ENCODE measurements at places on chromosomes 11 and 22.
A peak's percentile ranks its signal among the peaks of the same experiment; 100 is the strongest.

DNA sequence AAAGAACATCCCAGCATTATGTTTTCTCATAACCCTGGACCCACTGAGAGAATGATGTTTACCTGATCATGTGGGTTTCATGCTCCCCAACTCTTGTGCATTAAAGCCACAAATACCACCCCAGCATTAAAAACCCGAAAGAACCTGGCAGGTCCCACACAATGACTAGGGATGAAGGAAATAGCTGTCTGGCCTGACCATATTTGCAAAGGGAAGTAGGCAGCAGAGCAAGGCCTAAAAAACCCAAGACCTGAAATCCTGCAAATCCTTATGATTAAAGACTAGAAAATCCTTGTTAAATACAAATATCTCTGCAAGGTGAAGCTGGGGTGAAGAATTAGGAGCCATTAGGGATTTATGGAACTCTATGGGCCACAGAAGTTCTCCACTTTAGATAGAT, 23.7 kb downstream of the PAK1 start:
- no peak for DNase-seq

DNA sequence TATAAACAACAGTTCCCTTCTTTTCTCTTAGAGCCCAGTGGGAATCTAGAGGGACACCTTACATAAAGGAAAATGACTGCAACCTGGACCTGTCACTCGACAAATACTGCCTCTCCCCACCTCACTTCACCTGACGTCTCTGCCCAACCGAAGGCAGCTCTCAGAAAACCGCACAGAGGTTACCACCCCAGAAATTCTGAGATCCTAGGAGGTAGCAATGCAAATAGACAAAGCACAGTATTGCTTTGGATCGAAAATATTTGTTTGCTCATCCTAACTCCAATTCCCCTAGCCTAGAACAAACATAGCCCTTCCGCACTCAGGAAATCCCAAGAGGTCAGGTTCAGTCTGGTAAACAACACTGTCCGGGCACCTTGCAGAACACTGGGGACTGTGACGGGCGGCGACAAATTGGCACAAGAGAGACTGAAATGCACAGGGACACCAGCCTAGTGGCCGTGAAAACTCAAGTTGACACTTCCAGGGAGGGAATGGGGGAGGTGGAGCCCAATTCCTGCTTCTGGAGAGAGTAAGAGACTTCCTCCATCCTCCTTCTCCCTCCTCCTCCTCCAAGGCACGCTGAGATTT, 420 bp upstream of the TRIM44 start:
- peak; percentile 64 for DNase-seq

DNA sequence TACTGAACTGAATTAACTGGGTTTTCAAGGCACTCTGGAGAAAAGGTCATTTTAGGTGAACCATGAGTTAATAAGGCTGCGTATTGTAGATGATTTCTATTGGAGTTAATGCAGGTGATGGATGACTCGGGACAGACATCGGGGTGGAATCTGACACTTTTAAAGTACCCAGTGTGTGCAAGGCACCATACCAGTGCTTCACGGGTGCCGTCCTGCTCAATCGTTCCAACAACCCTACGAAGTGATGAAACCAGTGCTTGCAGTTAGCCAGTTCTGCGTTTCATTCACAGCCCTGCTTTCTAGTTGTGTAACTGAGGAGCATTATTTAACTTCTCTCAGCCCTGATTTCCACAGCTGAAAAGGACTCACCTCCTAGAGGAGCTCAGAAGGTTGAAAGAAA, 216.5 kb downstream of the BARX2 start:
- DNase-seq, result no peak

- no peak for DNase-seq
Observed at GRCh38 chr11:114208377-114208776, 87.8 kb upstream of the NNMT start.

DNA sequence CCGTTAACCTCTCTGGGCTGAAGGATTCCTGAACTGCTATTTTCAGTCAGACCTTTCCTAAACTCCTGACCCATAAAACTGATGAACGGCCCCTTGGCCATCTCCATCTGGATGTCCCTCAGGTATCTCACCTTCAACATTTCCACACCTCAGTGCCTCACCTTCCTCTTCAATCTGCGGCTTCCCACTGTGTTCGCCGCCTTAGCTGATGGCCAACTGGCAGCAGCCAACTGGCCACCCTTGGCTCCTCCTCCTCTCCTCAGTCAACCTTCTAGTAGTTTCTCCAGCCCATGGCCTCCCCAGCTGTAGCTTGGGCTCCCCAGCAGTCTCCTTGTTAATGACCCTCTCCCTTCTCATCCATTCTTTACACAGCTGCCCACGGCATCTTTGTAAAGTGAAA, 55.0 kb upstream of the PHOX2A start:
- DNase-seq, result no peak

DNA sequence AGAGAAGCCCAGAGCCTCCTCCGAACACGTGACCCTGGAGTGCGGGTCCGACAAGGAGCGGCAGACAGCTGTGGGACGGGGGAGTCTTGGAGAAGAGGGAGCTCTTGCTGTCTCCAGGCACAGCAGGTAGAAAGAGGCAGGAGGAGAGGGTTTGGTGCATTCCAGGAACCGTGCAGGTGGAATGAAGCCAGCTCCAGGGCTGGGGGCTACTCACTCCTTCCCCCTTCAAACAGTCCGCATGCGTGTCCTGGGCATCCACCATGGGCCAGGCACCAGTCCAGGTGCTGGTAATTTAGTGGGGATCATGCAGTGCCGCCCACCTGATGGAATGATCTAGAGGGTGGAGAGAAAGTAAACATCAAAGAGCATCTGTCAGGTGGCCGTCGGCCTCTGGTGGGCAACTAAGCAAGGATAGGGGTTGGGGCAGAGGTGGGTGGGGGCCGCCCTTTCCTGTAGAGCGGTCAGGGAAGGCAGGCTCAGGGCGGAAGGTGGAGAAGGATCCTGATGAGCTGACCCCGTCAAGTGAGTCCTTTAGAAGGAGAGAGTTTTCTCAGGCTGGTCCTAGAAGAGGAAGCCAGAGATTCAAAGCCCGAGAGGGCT, 850.0 kb downstream of the TBC1D22A start:
- DNase-seq, result no peak

DNA sequence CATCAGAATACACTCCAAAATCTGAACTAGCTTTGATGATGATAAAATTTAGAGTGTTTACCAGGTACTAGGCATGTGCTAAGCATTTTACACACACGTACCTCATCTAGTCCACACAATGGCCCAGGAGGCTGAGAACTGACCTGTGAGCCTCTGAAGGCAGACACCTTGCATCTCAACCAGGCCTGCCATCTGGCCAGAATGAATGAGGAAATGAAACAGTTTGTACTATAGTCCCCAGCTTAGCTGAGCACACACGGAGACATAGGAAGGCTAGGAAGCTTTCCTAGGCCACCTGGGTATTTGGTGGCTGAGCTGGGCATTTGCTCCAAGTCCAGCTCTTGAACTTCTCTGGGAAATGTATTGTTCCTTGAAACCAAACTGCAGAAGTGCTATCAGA, 6.9 kb upstream of the SHANK3 start:
- DNase-seq, result no peak

- DNase-seq, result no peak
Observed at GRCh38 chr11:62498492-62499286, 47.9 kb downstream of the AHNAK start.

- DNase-seq, result no peak
Observed at GRCh38 chr11:62988276-62988675, 3.5 kb upstream of the SLC22A6 start.

DNA sequence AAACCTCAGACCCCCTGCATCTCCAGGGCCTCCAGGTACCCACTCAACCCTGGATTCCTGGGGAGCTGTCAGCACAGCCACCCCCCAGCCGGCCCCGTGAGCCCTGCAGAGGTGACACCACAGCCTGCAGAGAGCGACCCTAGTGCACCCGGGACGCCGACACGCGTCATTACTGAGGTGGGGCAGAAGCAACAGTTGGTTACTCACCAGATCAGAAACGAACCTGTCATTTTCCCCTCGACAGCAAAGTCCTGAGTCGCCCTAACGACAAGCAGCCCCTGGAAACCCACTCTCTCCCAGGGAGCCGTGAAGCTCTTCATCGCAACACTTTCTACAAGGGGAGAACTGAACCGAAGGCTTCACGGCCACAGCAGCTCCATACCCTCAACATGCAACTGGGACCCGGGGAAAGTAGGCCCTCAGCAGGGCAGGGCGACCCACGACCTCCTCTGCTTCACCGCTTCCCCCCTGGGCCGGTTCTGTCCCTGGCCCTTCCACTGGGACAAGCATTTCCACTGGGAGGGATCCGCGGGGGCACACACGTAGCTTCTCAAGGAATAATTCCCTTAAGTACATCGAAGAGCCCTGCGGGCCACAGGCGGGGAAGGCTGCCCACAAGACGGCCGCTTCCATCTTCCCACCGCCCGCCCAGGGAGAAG, 1.6 kb downstream of the BRD1 start:
- no peak for DNase-seq

GRCh38 chr11:31412946-31413345, 43.3 kb downstream of the DNAJC24 start:
- no peak for DNase-seq

- no peak for DNase-seq
Observed at GRCh38 chr11:11262171-11262920, 90.7 kb downstream of the CSNK2A3 start.

DNA sequence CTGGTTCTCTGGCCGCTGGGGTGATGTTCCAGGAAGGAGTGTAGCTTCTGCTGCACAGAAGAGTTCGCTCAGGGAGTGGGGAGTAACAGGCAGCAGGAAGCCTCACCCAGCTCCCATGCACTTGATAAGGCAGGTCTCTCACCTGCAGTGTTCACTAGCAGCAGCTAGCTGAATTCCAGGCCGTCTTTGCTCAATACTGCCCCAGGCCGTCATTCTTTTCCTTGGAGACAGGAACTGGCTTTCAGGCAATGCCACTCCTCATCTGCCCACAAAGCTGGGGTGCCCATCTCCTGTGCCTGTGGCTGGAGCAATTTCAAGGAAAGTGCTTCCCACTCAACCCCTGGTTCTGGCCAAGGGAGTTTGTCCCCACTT, 66.1 kb downstream of the ARHGAP42 start:
- no peak for DNase-seq

GRCh38 chr11:74695705-74696280, 35.4 kb downstream of the CHRDL2 start:
- DNase-seq, result no peak

GRCh38 chr11:11708256-11708655, 86.5 kb upstream of the GALNT18 start:
- DNase-seq, result no peak

GRCh38 chr22:40911772-40912171, 39.4 kb upstream of the RBX1 start:
- no peak for DNase-seq

- DNase-seq, result no peak
Observed at GRCh38 chr11:114263513-114264170, 32.6 kb upstream of the NNMT start.

DNA sequence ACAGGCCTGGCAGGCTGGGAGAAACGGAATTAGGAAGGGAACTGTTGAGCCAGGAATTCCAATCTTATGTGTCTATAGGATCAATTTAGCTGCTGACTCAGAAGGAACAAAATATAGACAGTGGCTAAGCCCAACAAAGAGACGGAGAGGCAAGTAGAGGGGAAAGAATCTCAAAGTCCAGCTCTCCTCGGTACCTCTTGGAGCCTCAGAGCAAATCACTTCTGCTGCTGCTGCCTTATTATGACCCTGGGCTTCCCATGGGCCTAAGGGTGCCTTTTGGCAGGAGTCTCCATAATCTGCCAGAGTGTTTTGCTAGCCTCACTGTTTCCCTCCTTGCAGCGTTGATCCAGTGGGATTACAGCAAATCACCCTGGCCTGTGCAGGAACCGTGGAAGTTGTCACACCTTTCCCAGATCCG, 31.7 kb downstream of the PAX6 start:
- DNase-seq, result no peak

GRCh38 chr11:74443071-74443864, 24.1 kb downstream of the KCNE3 start:
- DNase-seq, result no peak

DNA sequence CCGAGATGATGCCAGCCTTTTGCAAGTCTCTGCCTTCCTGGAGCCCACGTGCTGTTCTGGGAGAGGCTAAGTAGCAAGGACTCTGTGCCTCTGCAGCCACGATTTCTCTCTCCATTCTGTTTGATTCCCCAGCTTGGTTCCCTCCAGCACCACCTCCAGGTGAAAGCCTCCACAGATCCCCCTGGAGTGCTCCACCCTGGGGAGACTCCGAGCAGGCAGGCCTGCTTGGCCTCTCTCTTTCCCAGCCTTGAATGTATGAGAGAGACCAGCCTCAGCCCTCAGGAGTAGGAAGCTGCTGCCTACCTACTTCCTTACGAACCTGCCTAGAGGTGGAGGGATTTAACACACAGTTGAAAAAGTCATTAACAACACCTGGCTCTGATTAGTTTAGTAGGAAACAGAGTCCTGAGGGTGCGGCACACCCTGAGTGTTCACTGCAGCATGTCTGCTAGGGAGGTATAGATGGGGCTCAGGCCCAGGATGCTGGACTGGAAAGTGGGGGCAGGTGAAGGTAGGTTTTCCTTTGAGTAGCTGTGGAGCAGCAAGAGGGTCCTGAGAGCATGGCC, 22.5 kb downstream of the TMPRSS5 start:
- DNase-seq, result no peak

- DNase-seq, result no peak
Observed at GRCh38 chr11:133443206-133443747, 89.0 kb downstream of the OPCML start.

GRCh38 chr11:35330931-35331330, 88.4 kb downstream of the SLC1A2 start:
- no peak for DNase-seq

DNA sequence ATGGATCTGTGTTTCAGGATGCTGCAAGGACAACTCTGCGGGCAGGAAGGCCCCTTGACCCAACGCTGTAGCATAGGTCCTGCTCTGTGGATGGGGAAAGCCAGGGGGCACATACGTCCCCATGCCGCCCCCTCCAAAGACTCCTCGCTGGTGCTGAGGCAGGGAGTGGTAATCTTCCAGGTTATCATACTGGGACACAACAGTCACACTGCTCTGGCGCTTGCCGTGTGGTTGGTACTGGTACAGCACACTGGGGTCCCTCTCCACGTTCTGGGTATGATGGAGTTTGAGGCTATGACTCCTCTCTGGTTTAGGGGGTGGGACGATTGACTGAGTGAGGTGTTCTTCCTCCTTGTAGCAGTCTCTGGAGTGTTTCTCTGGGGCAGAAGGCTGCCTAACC, 26.2 kb upstream of the TP53AIP1 start:
- DNase-seq, result no peak

DNA sequence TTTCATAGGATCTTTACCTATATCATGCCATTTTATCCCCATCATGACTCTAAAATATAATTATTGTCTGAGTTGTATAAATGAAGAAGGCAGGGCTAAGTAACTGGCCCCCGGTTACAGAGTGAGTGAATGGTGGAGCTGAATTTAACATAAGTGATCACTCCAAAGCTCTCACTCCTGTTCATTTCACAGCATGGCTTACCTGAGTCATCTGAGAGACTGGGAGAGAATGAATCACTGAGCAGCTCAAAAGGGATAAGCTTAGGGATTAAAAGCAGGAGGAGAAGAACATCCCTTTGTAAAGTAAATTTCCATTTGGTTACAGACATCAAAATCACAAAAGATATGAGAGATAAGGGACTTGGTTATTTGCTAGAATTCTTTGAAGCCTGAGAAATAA, 294.0 kb upstream of the CTSC start:
- DNase-seq, result no peak

GRCh38 chr11:70581991-70582885, 183.9 kb downstream of the CTTN start:
- DNase-seq, result no peak

GRCh38 chr11:63917692-63918506, 935 bp upstream of the RCOR2 start:
- peak; percentile 66 for DNase-seq
